GM12865 (cell line): ENCODE measurements at places on chromosomes 11 and 22.
A peak's percentile ranks its signal among the peaks of the same experiment; 100 is the strongest.

- DNase-seq, result peak; percentile 35
Observed at GRCh38 chr22:32202539-32203180, 2.2 kb downstream of the RFPL2 start.

GRCh38 chr11:44842220-44842619 is 108.5 kb downstream of the TP53I11 start:
- no peak for DNase-seq

DNA sequence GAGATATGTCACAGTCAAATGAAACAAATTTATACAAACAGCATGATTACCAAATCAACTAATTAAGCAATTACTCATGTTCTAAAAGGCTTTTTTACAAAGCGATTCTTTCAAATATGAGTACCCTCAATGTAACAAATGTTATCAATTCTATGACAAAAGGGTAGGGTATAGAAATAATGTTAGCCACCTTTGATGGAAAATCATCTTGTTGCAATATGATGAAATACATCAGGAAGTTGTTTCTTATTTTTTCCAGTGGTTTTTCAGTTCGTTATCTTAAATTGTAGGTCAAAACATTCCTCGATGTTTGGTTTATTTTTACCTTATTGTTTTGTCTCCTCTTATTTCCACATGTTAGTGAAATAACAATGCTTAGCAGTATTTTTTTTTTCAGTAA is 6.5 kb downstream of the ARHGEF12 start:
- no peak for DNase-seq

DNA sequence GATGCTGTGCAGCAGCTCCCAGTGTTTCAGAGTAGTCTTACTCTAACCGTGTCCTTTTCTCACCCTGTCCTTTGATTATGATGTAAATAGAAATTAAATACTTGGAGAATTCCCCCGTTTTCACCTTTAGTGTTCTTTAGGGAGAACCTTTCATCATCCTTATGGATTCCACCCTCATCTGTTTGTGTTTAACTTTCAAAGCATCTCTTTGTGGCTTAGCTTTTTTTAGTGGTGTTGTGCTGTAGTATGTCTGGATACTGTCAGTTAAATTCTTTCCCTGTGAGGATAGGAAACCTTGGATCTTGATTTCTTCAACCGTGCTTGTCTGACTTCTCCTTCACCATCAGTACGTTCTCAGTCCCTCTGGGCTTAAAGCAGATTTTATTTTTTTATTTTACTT is 48.5 kb downstream of the PPP6R3 start:
- DNase-seq, result no peak

- DNase-seq, result no peak
Observed at GRCh38 chr11:117299351-117300282, 8.5 kb downstream of the BACE1-AS start.

GRCh38 chr22:41992496-41992895 is 6.1 kb upstream of the WBP2NL start:
- DNase-seq, result no peak

DNA sequence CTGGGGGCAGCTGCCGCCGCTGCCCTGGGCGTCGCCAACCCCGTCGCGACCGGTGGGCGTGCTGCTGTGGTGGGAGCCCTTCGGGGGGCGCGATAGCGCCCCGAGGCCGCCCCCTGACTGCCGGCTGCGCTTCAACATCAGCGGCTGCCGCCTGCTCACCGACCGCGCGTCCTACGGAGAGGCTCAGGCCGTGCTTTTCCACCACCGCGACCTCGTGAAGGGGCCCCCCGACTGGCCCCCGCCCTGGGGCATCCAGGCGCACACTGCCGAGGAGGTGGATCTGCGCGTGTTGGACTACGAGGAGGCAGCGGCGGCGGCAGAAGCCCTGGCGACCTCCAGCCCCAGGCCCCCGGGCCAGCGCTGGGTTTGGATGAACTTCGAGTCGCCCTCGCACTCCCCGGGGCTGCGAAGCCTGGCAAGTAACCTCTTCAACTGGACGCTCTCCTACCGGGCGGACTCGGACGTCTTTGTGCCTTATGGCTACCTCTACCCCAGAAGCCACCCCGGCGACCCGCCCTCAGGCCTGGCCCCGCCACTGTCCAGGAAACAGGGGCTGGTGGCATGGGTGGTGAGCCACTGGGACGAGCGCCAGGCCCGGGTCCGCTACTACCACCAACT is 1.0 kb downstream of the FUT4 start:
- DNase-seq, result no peak

DNA sequence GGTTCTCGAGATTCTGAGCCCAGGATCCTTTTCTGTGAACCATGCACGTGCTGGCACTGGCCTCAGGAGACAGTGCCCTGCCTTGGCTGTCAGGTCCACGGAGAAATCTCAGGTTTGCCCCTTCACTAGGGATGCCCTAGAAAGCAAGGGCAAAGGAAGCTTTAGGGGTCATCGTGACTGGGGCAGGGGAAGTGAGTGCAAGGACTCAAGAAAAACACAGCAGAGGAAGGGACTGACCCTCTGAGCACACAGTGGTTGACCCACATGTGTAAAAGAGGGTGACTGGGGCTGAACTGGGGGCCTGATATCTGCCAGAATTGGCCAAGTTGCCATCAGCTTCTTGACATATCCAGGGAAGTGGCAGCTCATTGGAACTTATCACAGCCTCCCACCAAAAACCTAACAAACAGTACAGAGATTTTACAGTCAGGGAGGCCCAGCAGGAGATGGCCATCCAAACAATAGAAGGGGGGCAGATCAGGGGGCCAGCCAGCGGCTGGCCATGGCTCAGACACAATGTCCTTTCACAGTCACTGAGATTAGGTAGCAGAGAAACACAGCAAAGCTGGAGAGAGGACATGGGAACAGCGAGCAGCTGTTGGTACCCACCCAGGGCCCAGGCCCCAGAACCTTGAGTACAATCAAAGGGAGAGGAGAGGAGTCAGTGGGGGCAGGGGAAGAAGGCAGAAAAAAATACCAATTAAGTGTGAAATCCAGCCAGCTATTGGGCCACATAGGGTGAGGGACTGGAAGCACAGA is 4.4 kb downstream of the TMEM121B start:
- DNase-seq, result no peak

DNA sequence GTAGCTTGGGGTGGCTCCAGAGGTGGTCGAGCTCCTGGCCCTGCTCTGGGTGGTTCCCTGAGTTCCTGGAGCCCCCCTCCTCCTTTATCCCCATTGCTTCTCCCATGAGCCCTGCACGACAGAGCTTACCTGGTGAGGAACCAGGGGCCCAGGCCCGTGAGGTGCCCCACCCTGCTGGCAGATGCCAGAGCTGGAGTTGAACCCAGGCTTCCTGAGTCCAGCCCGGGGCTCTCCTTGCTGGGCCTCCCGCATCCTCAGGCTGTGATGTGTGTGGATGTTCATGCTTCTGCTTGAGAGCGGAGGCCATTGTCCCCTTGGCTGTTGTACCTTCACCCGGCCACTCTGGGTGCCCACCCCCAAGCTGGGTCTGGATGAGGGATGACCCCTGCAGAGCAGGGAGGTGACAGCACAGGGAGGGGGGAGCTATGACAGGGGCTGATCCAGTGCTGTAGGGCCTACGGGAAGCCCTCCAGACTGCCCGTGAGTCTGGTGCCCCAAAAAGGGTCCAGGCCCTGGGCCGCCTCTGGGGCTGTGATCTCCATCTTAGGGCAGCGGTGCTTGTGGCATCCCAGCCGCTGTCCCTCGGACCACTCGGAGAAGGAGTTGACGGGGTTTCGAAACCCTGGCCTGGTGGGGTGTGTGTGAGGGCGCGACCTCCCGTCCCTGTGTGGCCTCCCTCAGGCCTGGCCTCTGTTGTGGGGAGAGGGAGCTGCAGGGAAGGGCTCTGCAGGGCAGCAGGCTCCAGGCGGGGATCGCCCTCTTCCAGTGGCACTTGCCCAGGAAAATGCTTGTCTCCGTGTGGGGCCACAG is 14.4 kb downstream of the MPPED1 start:
- no peak for DNase-seq

GRCh38 chr11:60658409-60658808 is 41.0 kb upstream of the MS4A8 start:
- DNase-seq, result no peak

DNA sequence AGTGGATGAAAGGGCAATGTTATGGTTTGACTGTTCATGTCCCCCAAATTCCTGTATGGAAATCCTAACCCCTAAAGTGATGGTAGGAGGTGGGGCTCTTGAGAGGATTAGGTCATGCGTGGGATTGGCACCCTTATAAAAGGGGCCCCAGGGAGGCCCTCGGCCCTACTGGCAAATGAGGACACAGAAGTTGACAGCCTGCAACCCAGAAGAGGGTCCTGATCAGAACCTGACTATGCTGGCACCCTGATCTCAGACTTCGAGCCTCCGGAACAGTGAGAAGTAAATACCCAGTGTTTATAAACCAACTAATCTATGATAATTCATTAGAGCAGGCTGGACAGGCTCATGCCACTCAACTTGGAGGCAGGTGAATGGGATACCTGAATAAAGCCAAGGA is 8.7 kb downstream of the IFITM10 start:
- DNase-seq, result no peak

DNA sequence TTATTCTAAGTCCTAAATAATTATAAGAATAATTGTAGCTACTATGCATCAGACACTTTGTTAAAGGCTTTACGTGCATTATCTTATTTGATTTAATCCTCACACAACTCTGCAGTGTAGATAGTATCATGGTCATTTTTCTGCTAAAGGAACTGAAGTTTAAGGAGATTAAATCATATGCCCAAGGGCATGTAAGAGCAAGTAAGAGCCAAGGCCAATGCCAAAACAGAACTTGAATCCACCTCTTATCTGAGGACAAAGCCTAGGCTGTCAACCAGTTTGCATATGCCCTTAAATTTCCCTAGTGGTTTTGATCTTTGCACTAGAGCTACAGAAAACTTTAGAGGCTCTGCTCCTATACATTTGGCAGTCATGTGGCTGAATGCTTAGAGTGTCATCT is 65.6 kb upstream of the OR5AK2 start:
- DNase-seq, result no peak

GRCh38 chr11:57941875-57942274 is 81.8 kb upstream of the OR9Q1 start:
- no peak for DNase-seq

DNA sequence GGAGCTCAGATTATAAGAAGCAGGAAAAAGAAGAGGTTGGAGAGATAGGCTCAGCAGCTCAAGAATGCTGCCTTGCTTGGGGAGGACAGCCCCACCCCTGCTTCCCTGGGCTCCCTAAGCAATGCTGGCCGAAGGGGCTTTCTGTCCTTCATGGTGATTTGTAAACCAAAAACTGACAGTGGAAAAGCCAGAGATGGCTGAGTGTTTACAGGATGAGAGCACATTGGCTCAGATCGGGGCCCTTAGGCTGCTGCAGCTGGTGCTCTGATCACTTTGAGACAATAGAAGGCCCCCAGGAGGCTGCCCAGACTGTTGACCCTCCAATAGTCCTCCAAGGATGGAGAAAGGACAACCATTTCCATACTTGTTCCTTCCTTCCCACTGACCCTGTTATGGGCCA is 28.8 kb upstream of the AMOTL1 start:
- DNase-seq, result no peak

DNA sequence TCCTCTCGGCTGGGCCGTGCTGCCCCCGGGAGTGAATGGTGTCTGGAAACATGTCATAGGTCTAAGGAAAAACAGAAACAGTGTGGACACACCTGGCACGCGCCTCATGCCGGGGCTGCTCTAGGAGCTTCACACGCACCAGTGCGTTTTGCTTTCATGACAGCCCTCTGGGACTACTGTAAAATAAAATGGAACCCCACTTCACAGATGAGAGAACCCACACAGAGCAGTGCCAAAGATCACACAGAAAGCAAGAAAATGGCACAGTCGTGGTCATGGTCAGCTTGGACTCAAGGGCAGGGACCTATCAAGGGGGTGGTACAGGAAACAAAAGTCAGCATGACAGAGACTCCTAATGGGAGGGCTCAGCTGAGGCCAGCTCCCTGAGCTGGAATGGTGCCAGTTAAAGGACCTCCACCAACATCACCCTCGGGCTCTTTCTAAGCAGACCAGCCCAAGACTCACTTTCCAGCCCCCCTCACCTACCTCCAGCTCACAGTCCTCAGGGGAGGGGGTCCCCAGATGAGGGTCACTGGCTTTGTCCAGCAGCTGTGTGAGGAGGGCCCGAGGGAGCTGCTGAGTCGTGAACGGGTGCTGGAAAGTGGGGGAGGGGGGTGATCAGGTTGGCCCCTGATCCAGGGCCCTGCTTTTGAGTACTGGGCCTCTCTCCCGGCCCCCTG is 3.3 kb downstream of the MAP4K2 start:
- DNase-seq, result peak; percentile 62

DNA sequence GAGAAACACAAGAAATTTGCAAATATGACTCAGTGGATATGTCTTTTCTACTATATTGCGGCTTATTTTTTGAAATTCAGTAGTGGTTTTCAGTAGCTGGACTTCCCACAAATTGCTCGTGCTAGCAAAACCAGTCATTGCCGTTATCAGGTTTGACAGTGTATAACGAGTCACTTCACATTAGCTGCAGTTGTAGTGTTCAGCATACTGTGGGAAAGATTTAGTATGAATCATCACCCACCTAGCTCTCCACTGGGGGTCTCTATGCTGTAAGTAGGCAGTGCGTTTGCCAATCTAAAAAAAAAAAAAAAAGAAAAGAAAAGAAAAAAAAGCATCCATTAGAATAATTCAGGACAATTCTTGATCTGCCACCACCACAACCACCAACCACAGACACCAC is 1318.9 kb downstream of the LRRC4C start:
- no peak for DNase-seq

DNA sequence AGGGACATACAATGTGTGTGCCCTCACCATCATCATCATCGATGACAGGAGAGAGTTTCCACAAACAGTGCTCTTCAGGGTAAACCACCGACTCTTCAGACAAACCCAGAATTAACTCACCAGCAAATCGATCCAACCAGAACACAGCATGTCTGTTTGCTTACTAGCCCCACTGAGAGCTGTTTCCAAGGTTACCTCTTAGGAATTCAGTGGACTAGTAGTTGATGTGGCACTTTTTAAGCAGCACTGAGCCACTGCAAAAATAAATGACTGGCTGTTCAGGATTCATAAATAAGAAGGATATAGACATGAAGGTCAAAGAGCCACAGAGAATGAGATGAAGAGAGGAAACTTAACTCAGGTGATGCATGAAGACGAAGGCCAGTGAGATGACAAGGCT is 83.1 kb downstream of the PARVA start:
- DNase-seq, result no peak

DNA sequence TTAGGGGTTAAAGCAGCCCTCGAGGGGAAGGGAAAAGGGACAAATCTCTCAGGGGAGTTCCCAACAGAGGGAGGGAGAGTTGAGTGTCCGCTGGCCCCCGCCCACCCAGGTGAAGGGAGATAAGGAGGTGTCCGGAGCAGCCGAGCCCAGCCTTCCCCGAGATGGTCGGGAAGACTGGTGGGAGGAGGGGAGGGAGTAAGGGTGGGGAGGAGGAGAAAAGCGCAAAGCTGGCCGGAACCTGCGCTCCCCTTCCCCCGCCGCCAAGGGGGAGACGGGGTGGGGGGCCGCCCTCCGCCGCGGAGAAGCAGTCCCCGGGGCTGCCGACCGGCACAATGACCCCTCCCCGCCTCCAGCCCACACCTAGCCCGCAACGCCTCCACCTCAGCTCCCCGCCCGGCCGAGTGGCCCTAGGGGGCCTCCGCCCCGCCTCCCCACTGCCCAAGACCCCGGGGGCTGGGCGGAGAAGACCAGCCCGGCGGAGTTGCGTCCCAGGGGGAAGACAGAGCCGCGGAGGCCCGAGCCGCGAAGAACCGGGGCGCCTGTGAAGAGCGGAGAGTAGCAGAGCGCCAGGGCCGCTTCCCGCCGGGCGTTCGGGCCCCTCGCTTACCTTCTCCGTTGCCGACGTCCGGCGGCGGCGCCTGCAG is 479 bp downstream of the RSF1 start:
- peak; percentile 48 for DNase-seq
